ENCODE measurements at places on chromosomes 12 and 14.
A peak's percentile ranks its signal among the peaks of the same experiment; 100 is the strongest.

DNA sequence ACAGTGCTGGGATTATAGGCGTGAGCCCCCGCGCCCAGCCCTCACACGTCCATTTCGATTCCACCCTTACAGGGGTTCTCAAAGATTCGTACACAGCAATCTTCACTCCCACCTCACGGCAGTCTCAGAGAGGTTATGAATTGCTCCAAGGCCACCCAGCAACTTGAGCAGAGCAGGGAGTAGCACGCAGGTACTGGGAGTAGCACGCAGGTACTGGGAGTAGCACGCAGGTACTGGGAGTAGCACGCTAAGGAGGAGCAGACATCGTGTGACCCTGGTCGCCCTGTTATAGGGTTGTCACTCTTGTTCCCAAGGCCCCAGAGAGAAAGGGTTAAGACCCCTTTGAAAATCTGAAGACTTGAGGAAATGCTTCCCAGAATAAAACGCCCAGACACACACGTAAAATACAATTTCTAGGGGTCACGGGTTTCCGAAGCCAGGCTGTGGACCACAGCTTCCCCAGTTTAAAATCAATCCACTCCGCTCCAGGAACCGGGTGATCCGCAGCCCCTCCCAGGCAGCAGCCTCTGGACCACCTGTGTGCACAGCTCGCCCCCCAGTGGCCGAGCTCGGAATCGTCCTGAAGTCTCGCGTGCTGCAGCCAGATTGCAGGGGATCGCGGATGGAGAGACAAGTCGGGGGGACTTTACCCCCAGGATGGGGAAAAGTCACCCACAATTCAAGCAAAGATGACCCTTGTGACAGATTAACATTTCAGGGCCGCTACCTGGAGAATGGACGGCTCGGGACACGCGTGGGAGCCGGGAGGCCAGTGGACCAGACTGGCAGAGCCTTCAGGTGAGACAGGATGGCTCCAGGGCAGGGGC lies 92.0 kb downstream of the SCARB1 start:
- peak; percentile 67 for DNase-seq

DNA sequence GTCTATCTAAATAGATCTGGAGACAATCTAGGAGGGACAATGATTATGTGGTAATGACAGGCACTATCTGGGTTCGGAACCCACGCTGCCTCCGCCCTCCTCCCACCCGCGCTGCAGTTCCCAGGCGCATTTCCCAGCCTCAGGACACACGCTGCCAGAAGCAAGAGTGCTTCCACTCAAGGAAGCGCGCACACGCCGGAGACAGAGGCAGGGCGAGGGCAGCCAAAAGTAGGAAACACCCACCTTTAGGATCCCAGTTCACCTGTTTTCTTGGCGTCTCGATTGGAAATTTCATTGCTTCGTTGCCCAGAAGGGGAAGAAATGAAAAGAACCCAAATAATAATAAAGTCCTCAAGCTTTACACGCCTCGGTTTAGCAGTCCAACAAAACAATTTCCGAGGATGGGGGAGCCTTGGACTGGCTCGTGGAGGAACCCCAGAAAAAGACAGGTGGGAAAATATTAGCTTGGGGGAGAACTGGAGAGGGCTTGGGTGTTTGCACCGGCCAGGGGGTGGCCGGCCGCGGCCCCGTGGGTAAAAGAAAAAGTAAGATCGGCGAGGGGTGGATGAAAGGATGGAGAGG lies 474 bp downstream of the KCNK10 start:
- no peak for DNase-seq

- DNase-seq, result no peak
These were observed 50.3 kb upstream of the TMCC3 start for GRCh38 chr12:94700662-94701061.

GRCh38 chr12:88855301-88855700 lies 275.0 kb upstream of the KITLG start:
- no peak for DNase-seq

DNA sequence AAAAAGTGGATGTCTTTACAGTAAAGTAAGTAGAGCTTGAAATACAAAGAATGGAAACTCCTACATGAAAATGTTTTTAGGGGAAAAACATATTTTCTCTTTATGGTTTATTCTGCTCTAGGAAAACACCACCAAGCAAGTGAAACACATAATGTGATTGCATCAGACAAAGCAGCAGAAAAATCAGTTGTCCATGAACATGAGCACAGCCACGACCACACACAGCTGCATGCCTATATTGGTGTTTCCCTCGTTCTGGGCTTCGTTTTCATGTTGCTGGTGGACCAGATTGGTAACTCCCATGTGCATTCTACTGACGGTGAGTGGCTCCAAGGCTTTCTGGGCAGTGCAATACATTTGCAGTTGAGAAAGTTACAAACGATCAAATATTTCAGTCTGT lies 42.6 kb upstream of the PLEKHD1 start:
- DNase-seq, result no peak

GRCh38 chr12:122872815-122873361 lies 23.0 kb downstream of the VPS37B start:
- no peak for DNase-seq

- DNase-seq, result no peak
These were observed 9.3 kb downstream of the STK38L start for GRCh38 chr12:27253347-27253746.

GRCh38 chr12:58408516-58408915 lies 467.1 kb downstream of the ATP23 start:
- DNase-seq, result no peak

DNA sequence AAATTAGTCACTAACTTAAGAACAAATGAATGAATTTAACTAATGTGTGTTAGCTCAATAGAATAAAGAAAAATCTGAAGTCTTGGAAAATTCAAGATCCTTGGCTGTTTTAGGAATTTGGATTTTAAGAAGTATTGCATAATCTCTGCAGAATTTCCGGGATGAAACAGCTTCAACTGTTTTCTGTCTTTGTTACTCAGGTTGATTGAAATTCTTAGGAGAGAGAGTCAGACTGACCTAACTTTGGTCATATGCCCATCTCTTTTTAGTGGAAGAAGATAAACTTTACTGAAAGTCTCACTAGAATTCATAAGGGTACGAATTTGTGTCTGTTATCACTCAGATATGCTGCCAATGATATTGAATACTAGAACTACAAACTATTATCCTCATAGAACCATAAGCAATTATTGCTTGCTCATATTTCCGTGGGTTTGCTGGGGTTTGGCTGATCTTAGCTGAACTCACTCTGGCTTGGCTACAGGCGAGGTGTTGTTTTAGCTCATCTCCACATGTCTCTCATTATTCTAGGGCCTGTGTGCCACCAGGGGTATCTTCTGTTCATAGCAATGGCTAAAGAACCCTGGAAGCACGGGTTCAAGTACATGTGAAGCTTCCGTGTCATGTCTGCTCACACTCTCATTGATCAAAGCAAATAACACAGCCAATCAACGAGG lies 257.4 kb upstream of the NOVA1 start:
- DNase-seq, result no peak

- no peak for DNase-seq
These were observed 45.2 kb upstream of the BAZ1A start for GRCh38 chr14:34920339-34920738.

All from stimulated activated CD8-positive, alpha-beta memory T cell treated with anti-CD3 and anti-CD28 coated beads, Interleukin-7, amount 100 ng/mL, for 4 hours (primary cell).